ENCODE measurements at places on chromosomes 2 and 18.

GRCh38 chr18:75203416-75204268, 5.3 kb downstream of the PTGR3 start:
- DNase-seq = no peak

GRCh38 chr2:68512966-68513365, 45.6 kb downstream of the APLF start:
- no peak for DNase-seq

DNA sequence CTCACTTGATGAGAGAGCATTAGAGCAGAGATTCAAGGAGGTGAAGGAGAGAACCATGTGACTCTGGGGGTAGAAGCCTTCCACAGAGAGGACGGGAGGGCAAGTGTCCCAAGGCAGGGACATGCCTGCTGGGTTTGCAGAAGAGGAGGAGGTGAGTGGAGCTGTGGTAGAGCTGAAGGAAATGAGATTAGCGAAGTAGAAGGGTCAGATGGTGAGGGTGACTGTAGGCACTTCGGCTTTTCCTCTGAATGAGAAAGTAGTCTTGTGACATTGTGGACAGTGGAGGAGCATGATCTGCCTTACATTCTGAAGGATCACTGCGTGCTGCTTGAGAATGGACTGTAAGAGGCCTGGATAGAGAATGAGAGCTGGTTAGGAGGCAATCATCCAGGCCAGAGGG, 126.0 kb downstream of the NXPH2 start:
- no peak for DNase-seq

DNA sequence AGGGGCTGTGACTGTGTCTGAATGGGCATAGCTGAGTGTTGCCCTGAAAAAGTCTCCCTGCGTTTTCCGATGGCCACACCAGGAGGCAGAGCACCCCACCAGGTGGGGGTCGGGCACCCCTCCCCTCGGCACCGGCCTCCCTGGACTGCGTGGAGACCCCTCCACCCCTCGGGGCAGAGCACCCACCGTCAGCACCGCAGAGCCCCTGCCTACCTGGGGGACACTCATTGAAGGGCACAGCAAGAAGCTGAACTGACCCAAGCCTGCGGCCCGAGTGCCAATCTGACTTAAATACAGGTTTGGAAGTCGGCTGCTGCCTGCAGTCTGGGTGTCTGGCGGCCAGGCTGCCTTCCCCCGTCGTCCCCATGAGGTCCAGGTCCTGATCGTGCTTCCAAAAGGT, 69.9 kb downstream of the KCNG2 start:
- DNase-seq = no peak

DNA sequence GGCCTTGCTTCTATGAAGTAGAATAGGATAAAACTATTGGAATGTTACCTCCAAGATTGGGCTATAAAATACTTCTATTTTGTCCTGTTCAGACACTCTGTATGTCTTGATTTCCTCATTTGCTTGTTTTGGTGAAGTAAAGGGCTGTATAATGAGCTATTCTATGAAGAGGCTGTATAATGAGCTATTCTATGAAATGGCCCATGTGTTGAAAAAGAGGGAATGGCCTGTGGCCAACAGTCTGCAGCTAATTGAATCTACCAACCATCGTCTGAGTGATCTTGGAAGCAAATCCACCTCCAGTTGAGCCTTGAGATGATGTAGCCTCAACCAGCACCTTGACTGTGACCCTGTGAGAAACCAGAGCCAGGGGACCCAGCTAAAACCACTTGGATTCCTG, 3.8 kb upstream of the SGPP2 start:
- no peak for DNase-seq

GRCh38 chr2:179565807-179566206, 295.6 kb downstream of the ZNF385B start:
- no peak for DNase-seq

DNA sequence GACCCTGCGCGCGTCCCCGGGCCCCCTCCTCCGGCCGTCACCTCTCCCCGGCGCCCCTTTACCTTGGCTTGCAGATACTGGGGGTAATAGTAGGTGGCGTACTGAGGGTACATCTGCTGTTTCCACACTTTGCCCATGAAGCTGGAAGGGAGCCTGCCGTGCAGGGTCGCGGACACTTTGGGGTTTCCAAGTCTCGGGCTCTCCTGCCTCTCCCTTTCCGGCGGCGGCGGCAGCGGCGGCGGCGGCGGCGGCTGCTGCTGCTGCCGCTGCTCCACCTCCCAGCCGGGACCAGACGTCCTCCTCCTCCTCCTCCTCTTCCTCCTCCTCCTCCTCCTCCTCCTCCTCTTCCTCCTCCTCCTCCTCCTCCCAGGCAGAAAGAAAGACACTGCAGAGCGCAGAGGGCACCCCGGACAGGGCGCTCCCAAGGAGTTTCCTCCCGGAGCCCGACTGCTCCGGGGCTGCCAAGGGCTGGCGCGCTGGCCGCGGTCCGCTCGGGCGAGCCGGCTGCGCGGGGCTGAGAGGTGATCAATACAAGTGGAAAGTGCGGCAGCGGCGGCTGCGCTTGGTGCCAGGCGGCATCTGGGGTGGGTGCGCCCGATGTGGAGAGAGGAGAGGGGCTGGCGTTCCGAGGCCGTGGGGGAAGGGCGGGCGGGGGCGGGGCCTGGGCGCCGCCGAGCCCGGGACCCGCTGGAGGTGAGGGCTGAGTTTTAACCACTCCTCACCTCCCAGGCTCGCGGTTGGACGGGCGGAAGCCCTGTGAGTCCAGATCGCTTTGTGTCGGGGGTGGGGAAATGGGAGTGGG, at the start of gene RBMS1:
TSS of gene RBMS1 (minus strand) at position 581 of the 802 bp plus-strand sequence. CDS start at position 137, 444 bp downstream.
- DNase-seq = no peak

DNA sequence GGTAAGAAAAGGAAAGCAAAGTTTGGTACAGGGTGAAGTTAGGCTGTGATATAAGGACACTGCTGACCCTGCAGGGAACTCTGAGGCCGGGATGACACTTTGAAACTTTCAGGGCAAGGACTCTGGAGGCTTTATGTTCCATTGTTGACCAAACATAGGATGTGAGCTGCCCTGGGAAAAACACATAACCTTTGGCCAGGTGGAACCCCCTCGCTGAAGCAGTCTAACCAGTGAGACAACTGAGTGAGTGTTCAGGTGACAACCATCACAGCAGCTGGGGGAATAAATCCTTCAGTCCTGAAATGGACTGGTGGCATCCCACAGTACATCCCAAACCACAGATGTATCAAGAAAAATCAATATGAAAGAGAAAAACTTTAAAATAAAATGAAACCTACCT, 280.9 kb upstream of the CDH2 start:
- DNase-seq = no peak

DNA sequence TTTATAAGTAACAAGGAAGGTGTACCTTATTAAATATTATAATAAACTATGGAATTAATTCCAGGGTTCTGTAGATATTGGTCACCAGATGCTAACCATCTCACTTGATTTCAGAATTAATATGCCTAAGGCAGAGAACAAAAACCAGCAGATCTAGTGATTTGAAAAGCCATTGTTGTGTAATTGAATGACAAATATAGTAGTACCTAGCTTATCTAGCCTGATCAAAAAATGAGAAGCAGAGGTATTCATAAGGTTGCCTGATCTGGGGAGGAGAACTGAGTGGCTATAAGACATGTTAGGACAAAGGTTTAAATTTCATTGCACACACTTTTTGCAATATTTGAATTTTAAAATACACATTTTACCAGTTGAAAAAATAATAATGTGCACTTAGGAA, 132.0 kb upstream of the UBE2E3 start:
- DNase-seq = no peak

- DNase-seq = no peak
These were observed 29.7 kb downstream of the MEP1B start for GRCh38 chr18:32219431-32220018.

DNA sequence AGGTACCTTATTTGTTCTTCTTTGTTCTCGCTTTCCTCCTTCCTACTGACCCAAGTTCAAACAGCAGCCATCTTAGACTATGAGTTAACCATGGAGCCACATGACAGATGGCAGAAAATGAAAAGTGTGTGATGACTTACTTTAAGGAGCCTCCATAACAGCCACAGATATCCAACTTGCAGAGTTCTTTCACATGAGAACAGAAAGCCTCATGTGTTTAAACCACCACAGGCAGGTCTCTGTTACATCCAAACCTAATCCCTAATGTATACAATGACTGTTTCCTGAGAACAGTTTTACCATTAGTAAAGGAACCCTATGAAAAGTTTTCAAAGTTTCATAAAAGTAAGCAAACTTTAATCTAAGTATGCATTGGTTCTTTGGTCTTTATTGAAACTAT, 20.3 kb downstream of the B4GALT6 start:
- no peak for DNase-seq

All from activated naive CD4-positive, alpha-beta T cell (primary cell).